Right forelimb (tissue), 1 donor: ENCODE measurements at places on chromosomes 5 and 9.

GRCh38 chr9:18896531-18897179 lies 136.4 kb downstream of the SAXO1 start:
- DNase-seq = no peak

- DNase-seq = no peak
Observed at GRCh38 chr9:132412089-132412488, 2.1 kb downstream of the CFAP77 start.

GRCh38 chr5:59772206-59772605 lies 121.3 kb downstream of the PDE4D start:
- DNase-seq = no peak

GRCh38 chr9:20994486-20994885 lies 37.0 kb downstream of the HACD4 start:
- DNase-seq = no peak

- no peak for DNase-seq
Observed at GRCh38 chr9:26706223-26706622, 186.4 kb downstream of the CAAP1 start.

DNA sequence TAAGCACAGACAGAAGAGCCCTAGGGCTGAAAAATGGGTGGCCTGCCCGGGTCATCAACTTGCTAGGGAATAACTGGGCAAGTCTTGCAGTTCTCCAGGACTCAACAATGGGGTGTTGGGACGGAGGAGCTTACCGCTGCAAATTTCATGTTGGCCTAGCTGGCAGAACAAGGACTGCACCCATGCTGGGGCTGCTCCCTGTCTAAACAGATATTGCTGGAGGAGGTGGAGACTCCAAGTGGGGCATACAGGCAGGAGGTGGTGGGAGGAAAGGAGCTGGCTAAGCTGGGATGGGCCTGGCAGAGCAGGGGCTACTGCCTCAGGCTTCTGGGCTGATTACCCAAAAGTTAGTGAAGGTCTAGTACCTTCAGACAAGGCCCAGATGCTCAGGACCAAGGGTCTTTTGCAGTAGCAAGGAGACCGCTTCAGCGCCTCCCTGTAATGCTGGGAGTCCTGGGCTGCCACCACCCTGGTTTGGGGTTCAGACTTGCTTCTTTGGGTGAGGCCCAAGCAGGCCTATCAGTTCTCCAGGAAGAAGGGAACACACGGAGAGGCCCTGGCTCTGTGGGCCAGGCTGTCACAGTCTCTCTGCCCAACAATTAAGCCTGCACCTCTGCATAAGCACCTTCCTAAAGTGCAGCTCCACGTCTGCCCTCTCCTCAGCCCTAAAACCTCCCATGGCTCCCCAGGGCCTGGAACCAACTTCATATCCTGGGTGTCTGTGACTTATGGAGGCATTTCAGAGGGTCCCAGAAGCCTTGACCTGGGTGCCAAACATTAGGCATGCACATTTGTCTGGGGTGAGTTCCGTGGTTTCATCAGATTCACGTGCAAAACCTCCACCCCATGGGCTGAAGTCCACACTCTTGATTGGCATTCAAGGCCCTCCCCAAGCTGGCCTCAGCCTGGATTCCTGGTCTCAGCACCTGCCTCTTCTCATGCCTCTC lies 24.2 kb upstream of the KIF12 start:
- no peak for DNase-seq

DNA sequence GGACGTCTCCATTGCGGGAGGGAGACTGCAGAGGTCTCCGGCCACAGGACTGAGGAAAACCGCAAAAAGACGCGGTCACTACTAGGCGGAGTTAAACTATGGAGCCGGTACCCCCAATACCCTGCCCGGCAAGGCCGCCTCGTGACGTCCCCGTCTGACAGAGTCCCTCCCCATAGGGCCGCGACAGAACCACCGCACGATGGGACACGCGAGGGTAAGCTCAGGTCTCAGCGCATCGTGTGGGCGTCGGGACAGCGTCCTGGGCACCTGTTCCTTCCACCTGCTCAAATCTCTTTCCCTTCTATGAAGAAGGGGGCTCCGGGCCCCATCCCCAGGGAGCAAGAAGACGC lies 35.2 kb upstream of the GLDC start:
- DNase-seq = no peak

DNA sequence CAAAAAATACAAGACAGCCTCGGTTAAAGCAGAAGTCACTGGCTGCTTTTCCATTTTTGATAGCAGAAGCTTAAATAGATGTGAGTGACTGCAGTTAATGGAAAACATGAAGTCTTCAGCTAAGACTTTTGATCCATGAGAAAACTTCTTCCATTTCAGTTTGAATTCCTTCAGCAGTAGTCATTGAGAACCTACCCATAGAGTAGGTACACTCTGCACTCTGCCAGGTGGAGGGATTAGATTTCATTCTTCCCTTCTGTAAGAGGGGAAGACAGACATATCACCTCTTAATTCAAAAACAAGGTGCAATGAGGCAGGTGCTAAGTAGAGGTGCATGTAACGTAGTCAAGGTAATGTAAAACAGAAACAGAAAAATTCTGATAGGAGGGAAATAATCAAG lies 26.7 kb upstream of the XPA start:
- DNase-seq = no peak

DNA sequence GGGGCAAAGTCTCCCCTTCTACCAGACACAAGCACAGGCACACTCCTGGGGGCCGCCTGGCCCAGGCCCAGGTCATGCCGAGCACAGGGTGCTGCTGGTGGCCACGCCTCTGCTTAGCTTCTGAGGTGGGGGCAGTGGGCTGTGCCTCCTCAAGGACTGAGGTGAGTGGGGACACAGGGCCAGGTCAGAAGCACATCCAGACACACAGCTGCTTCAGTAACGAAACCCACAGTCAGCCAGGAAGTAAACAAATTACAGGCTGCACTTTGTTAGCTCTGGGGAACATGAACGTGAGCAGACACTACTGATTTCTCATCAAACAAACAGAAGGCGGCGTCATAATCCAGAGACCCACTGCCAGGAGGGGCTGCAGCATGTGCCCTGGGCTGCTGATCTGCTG lies 192.4 kb downstream of the HSPA4 start:
- DNase-seq = no peak

- DNase-seq = no peak
Observed at GRCh38 chr9:128153060-128153946, 4.0 kb downstream of the LCN2 start.

DNA sequence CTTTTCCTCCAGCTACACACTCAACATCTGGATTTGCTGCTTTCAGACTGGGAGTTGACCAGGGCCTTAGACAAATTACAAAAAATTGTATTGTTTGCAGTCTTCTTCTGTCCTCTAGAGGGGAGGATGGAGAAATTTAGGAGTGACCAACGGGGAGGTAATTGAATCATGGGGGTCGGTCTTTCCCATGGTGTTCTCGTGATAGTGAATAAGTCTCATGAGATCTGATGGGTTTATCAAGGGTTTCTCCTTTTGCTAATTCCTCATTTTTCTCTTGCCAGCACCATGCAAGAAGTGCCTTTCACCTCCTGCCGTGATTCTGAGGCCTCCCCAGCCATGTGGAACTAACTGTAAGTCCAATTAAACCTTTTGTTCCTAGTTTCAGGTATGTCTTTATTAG lies 4.2 kb downstream of the IFNA8 start:
- no peak for DNase-seq

DNA sequence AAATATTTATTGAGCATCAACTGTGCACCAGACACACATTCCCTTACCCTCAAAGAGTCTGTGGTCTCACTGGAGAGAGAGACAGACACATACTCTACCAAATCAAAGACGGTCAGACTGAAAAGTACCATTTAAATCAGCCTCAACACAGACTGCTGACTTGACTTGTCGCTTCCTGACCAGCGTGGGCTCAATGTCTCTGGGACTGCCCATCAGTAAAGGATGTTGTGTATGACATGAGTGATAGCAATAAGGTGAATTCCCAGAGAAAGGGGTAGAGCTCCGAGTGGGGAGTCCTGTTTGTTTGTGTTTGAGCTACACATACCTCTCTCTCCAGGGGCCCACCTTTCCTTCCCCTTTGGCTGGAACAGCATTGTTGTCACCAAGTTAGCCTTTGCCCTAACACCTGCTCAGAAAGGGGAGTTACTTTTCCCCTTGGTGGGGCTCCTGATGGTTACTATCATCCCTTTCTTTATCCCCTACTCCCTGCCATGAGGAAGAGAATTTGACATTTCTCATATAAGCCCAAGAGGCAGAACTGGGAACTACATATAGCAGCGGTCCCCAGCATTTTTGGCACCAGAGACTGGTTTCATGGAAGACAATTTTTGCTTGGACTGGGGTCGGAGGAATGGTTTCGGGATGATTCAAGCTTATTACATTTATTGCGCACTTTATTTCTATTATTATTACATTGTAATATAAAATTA lies 33.9 kb downstream of the NR4A3 start:
- DNase-seq = no peak

DNA sequence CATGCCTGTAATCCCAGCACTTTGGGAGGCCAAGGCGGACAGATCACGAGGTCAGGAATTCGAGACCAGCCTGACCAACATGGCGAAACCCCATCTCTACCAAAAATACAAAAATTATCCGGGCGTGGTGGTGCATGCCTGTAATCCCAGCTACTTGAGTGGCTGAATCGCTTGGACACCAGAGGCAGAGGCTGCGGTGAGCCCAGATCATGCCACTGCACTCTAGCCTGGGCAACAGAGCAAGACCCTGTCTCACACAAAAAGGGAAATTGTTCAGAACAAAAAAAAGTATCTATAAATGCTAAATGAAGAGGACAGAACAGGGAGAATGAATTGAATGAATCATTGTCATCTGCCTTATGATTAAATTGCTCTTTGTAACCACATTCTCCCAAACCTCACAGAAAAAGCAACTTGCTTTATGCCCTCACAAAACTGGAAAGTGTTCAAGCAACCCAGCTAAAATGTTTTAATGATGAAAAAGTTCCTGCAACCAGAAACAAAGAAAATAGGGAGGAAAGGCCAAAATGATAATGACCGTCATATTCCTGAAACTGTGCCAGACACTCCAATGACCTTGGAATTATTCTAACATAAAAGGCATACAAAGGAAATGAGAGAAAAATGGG lies 83.7 kb downstream of the SERINC5 start:
- DNase-seq = no peak

- no peak for DNase-seq
Observed at GRCh38 chr9:127554966-127555839, 56.9 kb upstream of the STXBP1 start.

GRCh38 chr5:112248623-112249022 lies 170.5 kb downstream of the EPB41L4A start:
- DNase-seq = no peak

DNA sequence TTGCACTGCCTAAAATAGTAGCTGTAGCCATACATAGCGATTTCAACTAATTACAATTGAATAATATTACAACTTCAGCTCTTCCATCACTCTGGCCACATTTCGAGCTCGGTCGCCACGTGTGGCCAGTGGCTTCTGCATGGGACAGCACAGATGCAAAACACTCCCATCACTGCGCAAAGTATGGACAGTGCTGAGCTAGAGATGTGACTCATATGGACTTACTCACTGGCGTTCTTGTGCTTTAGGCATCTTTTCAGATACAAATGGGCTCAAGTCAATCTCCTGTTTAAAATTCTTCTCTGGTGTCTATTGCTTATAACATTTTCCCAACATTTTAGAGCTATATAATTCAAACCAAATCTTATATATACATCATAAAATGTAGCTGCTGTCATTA lies 222.7 kb downstream of the ELAVL2 start:
- no peak for DNase-seq

DNA sequence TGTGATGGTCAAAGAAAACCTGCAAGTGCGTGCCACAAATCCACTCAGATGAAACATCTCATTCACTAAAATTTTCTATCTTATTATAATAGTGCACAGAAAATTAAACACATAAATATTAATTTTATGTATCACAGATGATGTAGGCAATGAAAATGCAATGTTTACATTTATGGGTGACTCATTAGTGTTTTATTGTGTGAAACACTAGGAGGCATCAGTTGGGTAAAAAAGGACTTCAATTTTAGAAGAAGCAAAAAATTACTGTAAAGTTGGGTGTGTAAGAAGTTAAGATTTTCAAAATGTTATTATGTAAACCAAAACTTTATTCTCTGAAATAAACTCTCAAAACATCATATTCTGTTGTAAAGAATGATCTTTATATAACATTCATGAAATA lies 4.0 kb downstream of the MEF2C start:
- DNase-seq = no peak

- no peak for DNase-seq
Observed at GRCh38 chr5:172715421-172715780, 55.6 kb downstream of the DUSP1 start.

GRCh38 chr9:105994970-105995369 lies 300.6 kb downstream of the TMEM38B start:
- no peak for DNase-seq

DNA sequence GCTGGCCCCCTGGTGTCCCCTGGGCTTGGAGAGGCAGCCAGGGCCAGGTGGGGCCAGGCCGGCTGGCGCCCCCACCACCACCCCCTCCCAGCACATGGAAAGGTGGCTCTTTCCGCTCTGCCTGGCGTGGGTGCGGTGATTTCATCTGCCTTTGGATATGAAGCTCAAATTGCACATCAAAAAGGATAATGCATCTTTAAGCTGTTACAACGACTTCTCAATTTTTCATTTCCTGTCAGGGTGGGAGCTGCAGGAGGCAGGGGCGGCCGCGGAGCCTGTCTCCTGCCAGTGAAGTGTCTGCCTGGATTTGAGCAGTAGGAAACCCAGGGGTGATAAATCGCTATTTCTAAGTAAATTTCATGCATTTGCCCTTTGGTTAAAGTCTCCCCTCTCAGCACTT lies 169.2 kb upstream of the MVB12B start:
- no peak for DNase-seq

GRCh38 chr5:55597014-55597981 lies 62.5 kb upstream of the PLPP1 start:
- peak; percentile 92 for DNase-seq

- no peak for DNase-seq
Observed at GRCh38 chr5:55484531-55484930, 50.2 kb downstream of the PLPP1 start.

- DNase-seq = no peak
Observed at GRCh38 chr9:72476617-72477437, 44.6 kb upstream of the TMC1 start.

DNA sequence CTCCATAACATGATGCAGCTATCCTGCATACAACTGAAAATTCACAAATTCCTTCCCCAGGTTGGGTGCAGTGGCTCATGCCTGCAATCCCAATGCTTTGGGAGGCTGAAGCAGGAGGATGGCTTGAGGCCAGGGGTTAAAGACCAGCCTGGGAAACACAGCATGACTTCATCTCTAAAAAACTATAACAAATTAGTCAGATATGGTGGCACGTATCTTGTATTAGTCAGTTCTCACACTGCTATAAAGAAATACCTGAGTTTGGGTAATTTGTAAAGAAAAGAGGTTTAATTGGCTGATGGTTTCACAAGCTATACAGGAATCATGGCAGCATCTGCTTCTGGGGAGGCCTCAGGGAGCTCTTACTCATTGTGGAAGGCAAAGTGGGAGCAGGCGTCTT lies 56.4 kb upstream of the DAPK1 start:
- no peak for DNase-seq
